ENCODE measurements at places on chromosomes 4 and X.

DNA sequence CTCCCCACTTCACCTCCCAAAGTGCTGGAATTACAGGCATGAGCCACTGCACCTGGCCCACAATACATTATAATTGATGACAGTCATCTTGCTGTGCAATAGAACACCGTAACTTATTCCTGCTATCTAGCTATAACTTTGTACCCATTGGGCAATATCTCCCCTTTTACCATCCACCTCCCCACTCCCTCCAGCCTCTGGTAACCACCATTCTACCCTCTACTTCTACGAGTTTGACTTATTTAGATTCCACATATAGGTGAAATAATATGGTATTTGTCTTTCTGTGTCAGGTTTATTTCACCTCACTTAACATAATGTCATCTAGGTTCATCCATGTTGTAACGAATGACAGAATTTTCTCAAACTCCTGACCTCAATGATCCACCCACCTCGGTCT, 8.2 kb upstream of the TEX11 start:
- no peaks in the 10 kb centered on the region for H3K4me1 ChIP-seq
- no peaks in the 10 kb centered on the region for H3K27me3 ChIP-seq
- no peak for DNase-seq
- no peak overlapping the region for H3K27ac ChIP-seq

- no peaks in the 10 kb centered on the region for H3K27me3 ChIP-seq
- no peaks in the 10 kb centered on the region for H3K36me3 ChIP-seq
- no peak overlapping the region for H3K4me3 ChIP-seq
- no peak for DNase-seq
- no peaks in the 10 kb centered on the region for H3K4me1 ChIP-seq
- no peak overlapping the region for H3K27ac ChIP-seq
Observed at GRCh38 chr4:147968641-147969040, 236.8 kb downstream of the ARHGAP10 start.

- H3K36me3 ChIP-seq = peaks cover 9% of the 10 kb centered on the region
- H3K4me3 ChIP-seq = no peak overlapping the region
- no peaks in the 10 kb centered on the region for H3K4me1 ChIP-seq
Observed at GRCh38 chr4:1469607-1470392, 63.6 kb upstream of the NKX1-1 start.

DNA sequence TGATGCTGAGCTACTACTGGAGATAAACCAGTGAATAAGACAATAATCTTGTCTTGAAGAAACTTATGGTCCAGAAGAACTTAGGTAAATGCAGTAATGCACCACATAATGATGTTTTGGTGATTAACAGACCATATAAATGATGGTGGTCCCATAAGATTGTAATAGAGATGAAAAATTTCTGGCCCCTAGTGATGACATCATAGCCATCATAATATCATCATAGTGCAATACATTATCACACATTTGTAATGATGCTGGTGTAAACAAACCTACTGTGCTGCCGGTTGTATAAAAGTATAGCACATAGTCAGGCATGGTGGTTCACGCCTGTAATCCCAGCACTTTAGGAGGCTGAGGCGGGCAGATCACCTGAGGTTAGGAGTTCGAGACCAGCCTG, 846.8 kb downstream of the FSTL5 start:
- H3K36me3 ChIP-seq = no peaks in the 10 kb centered on the region
- H3K27ac ChIP-seq = no peak overlapping the region
- H3K4me1 ChIP-seq = no peaks in the 10 kb centered on the region
- H3K4me3 ChIP-seq = no peak overlapping the region
- no peaks in the 10 kb centered on the region for H3K27me3 ChIP-seq

GRCh38 chrX:110188701-110189558, 129.0 kb downstream of the AMMECR1 start:
- no peak overlapping the region for H3K4me3 ChIP-seq
- no peak overlapping the region for H3K27ac ChIP-seq
- no peak for DNase-seq
- H3K36me3 ChIP-seq = peaks cover 7% of the 10 kb centered on the region
- H3K27me3 ChIP-seq = no peaks in the 10 kb centered on the region

- DNase-seq = no peak
- H3K27ac ChIP-seq = no peak overlapping the region
- peaks cover 19% of the 10 kb centered on the region for H3K36me3 ChIP-seq
Observed at GRCh38 chr4:105433421-105433820, 40.4 kb downstream of the PPA2 start.

DNA sequence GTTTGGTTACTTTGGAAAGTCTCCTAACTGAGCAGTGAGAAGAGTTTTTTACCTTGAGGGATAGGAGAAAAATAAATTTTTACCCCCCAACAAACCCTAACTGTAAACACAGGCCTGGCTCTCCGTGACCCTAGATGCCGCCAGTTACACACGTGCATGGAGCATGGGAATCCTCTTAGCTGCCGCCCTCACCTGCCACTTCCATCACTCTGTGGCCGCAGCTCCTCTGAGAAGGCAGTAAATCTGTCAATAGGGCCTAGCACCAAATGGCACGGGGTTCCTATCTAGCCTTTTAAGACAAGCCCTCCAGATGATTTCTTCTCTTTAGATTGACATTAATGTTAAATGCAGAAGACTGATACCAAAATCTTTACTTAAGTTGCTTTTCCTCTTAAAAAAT, 330.3 kb upstream of the FAM241A start:
- peaks cover 2% of the 10 kb centered on the region for H3K27me3 ChIP-seq
- H3K4me3 ChIP-seq = no peak overlapping the region
- no peak overlapping the region for H3K27ac ChIP-seq
- H3K36me3 ChIP-seq = peaks cover 19% of the 10 kb centered on the region

GRCh38 chr4:36242629-36243354, 1.5 kb downstream of the ARAP2 start:
- H3K4me1 ChIP-seq = no peaks in the 10 kb centered on the region
- no peaks in the 10 kb centered on the region for H3K27me3 ChIP-seq
- peak overlapping the region; percentile 78 for H3K4me3 ChIP-seq
- H3K27ac ChIP-seq = no peak overlapping the region
- no peaks in the 10 kb centered on the region for H3K36me3 ChIP-seq
- DNase-seq = no peak

Data from H9 (cell line).